ENCODE measurements at places on chromosomes 6 and 20.

DNA sequence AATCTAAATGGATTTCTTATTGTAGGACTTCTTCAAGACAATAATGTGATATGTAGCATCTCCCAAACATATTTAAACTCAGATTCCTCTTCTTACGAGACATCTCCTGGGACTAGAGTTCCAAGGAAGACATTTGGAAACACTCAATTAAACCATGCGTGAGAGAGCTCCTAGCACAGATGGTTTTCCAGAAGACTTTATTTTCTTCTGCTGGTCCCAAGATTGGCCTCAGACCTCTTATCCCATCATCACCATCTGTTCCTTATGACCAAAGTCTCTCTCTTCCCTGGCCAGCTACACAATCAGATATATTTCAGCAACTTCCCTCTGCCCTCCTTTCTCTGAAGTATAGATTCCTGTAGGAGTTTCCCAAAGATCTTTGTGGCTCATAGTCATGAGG lies 93.2 kb upstream of the JARID2 start:
- DNase-seq = no peak

GRCh38 chr6:32244946-32245398 lies 21.1 kb upstream of the NOTCH4 start:
- DNase-seq = peak; percentile 82

- peak; percentile 6 for DNase-seq
Measured at GRCh38 chr6:70616728-70617260, 50.1 kb downstream of the SDHAF4 start.

DNA sequence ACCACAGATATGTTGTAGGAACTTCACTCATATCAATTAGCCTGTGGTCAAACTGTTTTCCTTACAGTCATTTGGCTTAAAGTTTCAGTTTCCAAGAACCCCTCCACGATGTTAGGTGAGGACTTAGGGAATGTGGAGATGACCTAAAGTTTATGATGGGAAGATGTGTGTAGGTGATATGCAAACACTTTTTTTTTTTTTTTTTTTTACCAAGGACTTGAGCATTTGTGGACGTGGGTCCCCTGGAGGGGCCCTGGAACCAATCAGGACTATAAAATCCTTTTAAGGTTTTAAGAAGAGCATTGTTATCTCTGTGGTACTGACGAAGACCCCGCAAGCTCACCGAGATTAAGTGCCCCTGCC lies 478 bp upstream of the MTHFD1L start:
- DNase-seq = peak; percentile 8
